ENCODE measurements at places on chromosomes 6 and 20.

DNA sequence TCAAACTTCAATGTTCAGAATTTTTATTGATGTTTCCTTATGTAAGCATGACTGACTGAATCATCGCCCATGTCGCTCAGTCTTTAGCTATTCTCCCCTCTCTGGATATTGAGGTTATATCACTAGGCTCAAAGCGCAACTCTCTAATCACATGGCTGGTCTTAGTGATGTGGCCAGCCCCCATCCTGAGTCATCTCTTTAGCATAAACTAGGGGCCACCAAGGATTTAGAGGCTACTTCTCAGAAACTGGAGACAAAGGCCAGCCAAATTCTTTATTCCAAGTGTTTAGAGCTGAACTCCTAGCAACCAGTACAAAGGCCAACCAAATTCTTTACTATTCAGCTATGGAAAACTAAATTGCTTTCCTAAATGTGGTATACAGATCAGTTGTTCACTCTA, 61.4 kb downstream of the FAM135A start:
- DNase-seq = no peak

DNA sequence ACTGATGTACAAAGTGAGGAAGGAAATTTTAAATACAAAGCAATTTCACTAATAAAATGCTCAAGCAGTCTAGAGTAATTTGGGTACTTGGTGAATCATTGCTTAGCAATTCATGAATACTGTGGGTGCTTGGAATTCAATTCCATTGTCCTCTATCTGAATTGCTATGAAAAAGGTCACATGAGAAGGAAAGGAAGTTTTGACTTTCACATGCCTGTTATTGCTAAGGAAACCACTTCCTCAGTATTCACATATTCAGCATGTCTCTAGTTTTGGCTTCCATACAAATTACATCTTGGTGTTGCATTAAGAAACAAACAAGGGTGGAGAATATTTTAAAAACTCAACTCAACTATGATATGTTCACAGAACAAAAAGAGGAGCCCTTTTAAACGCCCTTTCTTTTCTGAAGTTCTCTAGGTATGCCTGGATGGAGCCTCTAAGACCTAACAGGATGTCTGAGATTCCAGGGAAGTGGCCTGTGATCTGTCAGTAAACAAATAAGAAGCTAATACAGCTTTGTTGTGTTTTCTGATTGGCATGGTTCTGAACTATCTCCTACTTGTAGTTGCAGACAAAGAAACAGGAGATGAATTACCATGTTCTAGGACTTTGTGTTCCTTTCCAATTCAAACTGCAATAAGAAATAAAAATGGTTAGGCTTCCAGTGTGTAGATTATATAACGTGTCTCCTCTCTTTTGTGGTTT, 190.4 kb downstream of the OGFRL1 start:
- peak; percentile 98 for DNase-seq

DNA sequence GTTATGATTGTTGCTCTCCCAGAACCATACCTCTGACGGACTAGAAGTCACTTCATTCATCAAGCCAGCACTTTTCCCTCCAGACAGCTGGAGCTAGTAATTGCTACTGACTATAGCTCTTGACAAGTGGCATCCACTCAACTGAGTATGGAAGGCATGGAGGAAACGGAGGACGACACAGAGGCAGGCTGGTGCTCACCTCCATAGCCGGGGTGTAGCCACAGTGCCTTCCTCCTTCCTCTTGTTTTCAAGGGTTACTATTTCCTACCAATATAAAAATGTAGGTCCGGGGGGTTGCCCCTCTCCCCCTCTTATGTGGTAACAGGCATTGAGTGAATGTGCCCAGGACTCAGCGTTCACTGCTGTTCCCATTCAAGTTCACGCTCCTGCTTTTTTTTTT, 23.5 kb upstream of the FOXC1 start:
- no peak for DNase-seq

- no peak for DNase-seq
Measured at GRCh38 chr6:12102350-12102749, 90.2 kb downstream of the HIVEP1 start.

DNA sequence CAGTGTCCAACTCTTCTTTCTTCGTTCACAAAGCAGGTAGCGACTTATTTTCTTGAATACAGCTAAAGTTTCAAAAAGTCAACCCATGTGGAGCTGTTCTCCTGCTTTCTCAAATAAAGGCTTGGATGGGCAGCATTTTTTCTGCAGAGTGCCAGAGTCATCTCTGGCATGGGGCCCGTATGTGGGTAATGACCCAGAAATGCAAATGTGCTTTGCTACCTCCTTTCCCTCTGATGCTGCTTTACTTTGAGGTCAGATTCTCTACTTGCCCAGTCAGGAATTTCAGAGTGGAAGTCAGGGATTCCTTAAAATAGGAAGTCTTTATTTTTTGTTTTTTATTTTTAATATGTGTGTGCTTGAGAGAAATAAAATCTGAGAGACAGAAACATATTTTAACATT, 4.9 kb downstream of the NKAIN2 start:
- DNase-seq = no peak

DNA sequence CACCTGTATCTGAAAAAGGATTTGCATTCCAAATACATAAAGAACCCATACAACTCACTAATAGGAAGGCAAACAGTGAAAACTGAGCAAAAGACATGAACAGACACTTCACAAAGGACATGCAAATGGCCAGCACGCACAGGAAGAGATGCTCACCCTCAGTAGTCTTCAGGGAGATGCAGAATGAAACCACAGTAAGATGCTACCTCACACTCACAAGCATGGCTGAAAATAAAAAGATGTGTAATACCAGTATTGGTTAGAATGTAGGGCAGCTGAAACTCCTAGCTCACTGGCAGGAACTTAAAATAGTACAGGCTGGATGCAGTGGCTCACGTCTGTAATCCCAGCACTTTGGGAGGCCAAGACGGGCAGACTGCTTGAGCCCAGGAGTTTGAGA, 64.6 kb downstream of the SNX5 start:
- no peak for DNase-seq

Measured in foreskin melanocyte (primary cell).